Transverse colon (tissue), 4 donors: ENCODE measurements at places on chromosomes 7 and 10.
A peak's percentile ranks its signal among the peaks of the same experiment; 100 is the strongest.

GRCh38 chr10:21675157-21675796, 141.2 kb downstream of the MLLT10 start:
- DNase-seq: peak; percentile 31

GRCh38 chr10:64648915-64649314, 1127.7 kb downstream of the REEP3 start:
- DNase-seq: no peak

DNA sequence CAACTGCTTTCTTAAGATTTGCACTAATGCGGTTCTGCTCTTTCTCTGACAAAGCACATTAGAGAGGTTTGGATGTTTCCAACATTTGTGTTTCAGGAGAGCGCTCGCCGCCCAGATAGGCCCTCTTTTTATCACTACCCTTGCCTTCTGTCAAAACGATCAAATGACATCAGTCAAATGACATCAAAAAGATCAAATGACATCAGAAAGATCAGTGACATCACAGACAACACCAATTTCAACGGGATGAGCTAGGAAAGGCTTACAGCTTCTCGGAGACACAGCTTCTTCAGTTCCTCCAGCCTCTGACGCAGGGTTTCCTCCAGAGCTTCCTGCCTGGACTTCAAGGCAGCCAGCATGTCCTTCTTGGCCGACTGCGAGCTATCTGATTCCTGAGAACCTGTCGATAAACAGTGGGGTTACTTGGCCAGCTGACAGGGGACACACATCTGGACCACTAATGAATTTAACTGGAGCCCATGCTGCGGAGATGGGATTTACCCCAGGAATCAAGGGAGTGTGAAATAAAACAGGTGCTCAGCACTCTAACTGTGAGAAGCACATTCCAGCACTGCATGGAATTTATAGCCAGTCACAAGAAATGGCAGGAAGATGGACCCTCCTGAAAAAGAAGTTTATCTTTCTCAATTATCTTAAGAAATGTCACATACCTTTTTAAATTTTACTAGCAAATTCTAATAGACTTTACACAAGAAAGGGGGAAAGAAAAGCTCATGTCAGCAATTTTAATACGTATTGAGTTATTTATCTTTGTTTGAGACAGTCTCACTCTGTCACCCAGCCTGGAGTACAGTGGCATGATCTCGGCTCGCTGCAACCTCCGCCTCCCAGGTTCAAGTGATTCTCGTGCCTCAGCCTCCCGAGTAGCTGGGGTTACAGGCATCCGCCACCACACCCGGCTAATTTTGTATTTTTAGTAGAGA, 88.2 kb downstream of the PRPF18 start:
- DNase-seq: no peak

DNA sequence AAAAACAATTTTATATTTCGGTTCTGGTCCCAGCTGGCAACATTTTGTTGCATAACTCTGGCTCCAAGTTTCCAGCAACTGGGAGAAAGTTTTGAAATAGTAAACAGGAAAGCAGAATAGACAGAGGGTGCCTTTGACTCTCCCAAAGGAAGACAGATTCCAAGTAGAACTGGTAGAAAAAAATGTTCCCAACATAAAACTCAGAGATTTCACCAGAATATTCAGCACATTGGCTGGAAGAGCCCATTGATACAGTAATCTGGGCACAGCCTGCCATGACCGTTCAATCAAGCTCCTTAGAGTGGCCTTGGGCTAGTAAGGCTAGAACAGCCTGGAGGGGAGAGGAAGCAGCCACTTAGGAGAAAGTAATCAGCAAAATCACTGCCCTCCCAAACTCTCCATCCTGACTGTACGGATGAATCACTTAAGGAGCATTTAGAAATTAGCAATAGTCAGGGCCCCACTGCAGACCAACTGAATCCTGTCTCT, 120.4 kb downstream of the CUBN start:
- DNase-seq: no peak

- peak; percentile 73 for DNase-seq
Observed at GRCh38 chr7:25565949-25566348, 337.7 kb upstream of the NPVF start.

- no peak for DNase-seq
Observed at GRCh38 chr7:22631730-22632129, 95.3 kb upstream of the IL6 start.

DNA sequence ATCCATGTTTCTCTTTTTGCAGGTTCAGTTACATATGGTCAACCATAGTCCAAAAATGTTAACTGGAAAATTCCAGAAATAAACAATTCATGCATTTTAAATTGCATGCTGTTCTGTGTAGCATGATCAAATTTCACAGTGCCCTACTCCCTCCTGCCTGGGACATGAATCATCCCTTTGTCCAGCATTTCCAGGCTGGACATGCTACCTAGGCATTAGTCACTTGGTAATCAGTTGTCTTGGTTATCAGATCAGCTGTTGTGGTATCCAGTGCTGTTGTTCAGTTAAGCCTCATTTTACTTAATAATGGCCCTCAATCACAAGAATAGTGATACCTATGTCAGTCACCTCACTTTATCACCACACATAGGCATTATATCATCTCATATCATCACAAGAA, 7.3 kb upstream of the PNLIP start:
- DNase-seq: no peak

DNA sequence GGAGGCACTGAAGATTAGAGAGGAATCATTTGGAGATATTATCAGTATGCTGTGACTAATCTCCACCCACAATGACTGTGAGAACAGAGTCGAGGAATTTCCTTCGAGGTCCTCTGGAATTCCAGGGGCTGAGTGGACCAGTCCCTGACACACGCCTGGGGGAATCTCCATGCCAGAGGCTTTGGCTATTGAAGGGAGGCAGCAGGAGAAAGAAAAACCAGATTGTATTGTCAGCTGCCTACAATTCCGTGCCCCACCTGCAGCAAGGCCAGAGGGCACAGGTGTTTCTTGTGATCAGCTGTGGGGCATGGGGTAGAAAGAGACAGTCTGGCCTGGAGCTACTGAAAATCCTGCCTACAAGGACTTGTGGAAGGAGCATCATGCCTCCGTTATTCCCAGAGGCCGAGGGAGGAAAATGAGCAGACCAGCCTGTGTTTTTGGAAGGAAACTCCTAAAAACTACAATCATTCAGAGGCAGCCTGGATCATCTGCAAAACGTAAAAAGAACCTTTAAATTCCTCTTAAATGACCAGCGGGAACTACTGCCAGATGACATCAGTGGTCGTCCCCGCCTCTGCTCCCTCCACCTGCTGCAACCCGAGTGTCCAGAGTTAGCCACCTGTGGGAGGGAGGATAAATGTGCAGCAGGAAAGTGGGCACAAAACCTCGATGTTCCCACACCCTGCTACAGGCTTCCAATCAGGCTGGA, 25.4 kb upstream of the ANK3 start:
- DNase-seq: no peak

- no peak for DNase-seq
Observed at GRCh38 chr7:43628431-43628830, 45.5 kb downstream of the STK17A start.

DNA sequence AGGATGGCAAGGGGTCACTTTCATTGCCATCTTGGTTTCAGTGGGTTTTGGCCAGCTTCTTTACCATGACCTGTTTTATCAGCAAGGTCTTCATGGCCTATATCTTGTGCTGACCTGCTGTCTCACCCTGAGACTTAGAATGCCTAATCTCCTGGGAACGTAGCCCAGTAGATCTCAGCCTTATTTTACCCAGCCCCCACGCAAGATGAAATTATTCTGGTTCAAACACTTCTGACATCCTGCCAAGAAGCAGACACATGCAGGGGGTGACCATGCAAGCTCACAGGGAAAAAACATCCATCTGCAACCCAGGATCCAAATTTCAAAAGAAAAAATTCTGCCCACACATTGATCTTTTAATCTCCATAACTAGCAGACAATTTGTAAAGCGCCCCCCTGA, 88.4 kb upstream of the EEPD1 start:
- no peak for DNase-seq

GRCh38 chr10:129383651-129384050, 83.4 kb upstream of the MGMT start:
- DNase-seq: no peak
